Epithelial cell of proximal tubule (primary cell): ENCODE measurements at places on chromosomes 13 and 19. TPM values are rescaled to one million over a fixed set of nuclear protein-coding genes. Genes with fewer than 3 reads are reported as not detected.

DNA sequence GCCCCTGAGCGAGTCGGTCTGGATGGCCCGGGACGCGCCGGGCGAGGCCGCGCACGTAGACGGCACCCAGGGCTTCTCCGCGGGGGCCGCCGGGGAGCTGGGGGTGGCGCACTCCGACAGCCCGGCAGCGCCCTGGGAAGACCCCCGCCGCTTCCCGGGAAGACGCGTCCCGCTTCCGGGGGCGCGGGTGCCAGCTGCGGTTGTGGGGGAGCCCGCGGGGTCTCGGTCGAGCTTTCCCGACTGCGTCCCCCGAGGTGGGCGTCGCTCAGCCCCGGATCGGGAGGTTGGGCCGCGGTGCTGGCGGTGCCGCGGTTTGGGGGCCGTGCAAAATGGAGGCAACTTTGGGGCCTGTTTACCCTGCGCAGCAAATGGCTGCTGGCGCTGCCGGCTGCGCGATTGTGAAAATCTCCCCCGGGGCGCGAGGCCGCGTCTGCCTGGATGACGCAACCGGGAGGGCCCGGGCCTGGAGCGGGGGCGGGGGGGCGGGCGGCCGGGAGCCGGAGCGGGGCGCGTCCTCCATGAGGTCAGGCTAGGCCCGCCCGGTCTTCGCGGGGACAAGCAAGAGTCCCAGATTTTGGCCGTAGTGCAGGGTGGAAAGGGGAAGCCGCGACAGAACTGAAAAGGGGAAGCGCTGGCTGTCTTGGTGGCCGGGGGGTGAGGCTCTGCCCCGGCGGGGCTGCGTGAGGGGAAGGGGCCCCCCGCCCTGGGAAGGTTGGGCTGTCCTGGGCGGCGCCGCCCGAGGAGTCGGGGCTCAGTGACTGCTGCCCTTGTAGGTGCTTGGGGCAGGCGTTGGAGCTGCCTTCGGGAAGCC is 11.3 kb downstream of the PEAK3 start:
- DNase-seq: no peak

DNA sequence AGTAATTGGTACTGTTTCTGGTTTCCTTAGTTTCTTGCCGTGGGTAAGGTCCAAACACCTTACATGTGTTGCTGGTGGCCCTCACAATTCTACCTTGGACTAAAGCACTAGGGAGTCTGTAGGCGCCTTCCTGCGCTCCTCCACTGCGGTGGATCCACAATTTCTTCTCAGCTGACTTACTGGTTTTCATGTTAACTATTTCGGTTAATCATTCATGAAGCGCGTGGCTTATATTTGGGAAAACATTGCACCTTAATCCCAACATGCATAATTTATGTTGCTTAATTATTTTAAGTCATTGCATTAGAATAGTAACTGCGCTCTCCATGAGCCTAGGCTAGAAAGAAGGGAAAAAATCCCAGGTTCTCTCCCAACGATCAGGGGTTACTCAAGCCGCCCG is 37.7 kb downstream of the ARHGEF7 start:
- peak; percentile 50 for DNase-seq

DNA sequence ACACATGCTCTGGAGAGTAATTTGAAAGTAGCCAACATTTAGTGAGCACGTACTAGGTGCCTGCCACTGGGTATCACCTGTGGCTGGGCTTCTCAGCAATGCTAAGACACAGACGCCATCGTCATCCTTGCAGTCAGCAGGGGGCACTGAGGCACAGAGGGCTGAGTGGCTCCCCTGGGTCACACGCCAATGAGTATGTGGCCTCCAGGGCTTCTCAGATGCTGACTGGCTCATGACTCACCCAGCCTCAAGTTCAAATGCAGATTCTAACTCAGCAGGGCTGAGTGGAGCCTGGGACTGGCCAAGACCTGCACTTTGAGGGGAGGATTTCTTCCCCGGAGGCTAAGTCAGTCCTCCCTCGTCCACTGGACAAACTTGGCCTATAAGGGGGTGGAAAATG is 115.1 kb upstream of the CACNA1A start:
- DNase-seq: peak; percentile 68

DNA sequence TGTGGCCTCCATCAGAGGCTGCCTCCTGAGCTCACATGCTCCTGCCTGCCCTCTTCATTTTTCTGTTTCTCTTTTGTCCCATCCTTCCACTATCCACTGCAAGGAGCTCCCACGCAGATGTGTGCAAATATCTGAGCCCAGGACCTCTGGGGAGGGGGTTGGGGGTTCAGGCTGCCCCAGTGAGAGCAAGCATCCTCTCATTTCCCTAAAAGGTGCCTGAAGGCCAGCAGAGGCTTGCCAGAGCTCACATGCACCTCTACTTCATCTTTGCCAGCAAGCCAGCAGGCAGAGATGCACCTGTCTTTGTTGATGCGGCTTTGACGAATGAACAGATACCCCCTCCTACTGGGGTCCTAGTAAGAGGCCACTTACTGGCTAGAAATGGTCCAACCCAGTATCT is 128.8 kb downstream of the FGF9 start:
- DNase-seq: no peak

- peak; percentile 7 for DNase-seq
These were observed 128.4 kb downstream of the DPF1 start for GRCh38 chr19:38095411-38096308.

DNA sequence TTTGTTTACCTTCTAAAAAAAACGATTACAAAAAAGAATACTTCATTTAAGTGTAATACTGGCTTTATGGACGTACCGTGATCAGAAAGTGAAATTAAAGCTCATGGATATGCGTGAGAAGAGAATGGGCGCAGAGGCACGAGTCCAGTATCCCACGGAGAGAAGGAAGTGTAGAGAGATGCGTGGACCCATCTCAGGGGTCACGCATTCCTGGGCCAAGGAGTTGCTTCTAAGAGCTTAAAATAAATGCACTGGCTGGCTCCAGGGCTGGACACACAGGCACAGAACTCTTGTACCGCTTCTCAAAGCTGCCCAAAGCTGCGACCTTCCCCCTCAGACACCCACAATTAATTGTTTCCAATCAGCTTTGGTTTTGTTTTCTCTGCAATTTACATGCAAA is 8.7 kb upstream of the SPC24 start:
- no peak for DNase-seq

DNA sequence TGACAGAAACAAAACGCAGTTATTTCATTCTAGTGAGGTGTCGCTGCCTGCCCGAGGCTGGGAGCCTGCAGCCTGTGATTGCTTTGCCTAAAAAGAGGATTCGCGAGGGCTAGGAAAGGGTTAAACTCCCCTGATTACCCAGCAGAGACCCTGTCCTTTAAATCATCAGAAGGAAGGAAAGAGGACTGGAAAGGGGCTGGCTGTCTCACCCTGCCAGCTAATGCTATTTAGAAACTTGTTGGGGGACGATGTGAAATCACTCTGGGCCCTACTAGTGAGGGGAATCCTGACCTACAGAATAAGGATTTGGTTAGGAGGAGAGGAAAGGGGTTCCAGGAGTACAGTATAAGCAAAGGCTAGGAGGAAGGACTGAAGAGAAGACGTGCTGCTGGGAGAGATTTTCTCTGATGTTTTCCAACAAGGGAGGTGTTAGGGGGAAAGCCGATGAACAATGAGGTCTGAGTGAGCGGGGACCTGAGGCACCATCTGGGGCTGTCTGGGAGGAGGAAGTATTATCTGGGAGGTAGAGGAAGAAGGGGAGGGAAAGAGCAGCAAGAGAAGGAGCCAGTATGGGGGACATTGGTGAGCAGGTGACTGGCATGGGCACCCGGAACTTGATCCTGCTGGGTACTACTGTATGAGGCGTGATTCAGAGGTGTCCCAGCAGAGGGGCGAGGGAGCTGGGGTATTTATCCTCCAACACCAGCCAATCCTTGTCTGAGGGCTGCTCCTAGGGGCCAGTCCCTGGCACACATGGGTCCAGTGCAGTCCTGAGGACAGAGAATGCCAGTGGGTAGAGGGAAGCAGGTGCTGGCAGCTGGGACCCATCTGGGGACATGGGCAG is 55.7 kb upstream of the PTPRS start:
- DNase-seq: no peak

GRCh38 chr13:113914333-113915011 is 50.6 kb upstream of the GAS6 start:
- no peak for DNase-seq

GRCh38 chr13:50421473-50422130 is 406.4 kb downstream of the KCNRG start:
- DNase-seq: no peak

DNA sequence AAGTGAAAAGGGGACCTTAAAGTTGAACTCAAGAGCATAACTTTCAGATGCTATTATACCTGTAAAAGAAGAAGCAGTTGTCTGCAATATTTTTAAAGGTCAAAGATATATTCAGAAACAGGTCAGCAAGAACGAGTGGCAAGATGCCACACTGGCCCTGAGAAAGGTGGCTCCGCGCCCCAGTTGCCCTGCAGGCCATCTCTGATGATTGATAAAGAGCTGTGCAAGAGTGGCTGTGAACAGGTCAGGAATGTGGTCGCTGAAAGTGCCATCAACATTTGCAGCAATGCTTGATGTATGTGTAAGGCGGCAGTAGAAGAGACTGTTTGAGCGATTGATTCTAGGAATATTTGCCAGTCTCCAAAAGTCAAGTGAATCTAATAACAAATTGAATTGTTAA is 664.2 kb upstream of the SLC10A2 start:
- DNase-seq: no peak

DNA sequence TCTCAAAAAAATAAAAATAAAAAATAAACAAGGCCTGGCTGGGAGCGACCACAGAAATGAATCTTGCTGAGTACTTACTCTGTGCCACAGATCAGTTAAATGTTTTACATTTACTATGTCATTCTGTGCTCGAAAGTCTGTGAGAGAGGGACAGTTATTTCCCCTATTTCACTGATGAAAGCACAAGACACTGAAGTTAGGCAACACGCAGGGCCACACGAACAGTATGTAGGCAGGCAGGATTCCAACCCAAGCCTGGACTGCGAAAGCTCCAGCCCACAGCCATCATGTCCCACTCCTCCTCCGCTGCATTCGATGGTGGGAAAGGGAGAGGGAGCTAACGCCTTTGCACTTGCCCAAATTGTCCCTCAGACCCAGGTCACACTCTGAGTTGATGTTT is 34.2 kb downstream of the RUBCNL start:
- DNase-seq: no peak

GRCh38 chr13:21979161-21979806 is 308.4 kb downstream of the FGF9 start:
- DNase-seq: no peak

- DNase-seq: peak; percentile 68
These were observed 9.2 kb upstream of the CLIP3 start for GRCh38 chr19:36041831-36042230.

DNA sequence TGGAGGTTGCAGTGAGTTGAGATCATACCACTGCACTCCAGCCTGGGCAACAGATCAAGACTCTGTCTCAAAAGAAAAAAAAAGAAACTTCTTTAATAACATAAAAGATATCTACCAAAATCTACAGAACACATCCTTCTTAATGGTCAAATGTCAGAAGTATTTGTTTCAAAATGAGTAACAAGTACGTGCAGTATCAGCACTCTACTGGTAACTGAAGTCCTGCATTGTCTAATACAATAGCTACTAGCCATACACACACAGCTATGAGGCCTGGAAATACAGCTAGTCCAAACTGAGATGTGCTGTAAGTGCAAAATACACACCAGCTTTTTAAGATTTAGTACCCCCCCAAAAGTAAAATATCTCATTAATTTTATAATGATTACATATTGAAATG is 88.1 kb downstream of the TSC22D1 start:
- DNase-seq: no peak

GRCh38 chr19:8001995-8002849 is 3.2 kb downstream of the ELAVL1 start:
- no peak for DNase-seq

IGSF23 gene
- 0.12 TPM in 1 of 2 replicates, not detected in the other for total RNA-seq

FCAR gene
- total RNA-seq: not detected in 2 replicates

NXNL1 gene
- not detected in 2 replicates for total RNA-seq

IRGC gene
- total RNA-seq: not detected in 2 replicates

KANK3 gene
- 0.29 and 2.2 TPM in 2 replicates for total RNA-seq

C19orf81 gene
- 9.6 TPM in 1 of 2 replicates, not detected in the other for total RNA-seq

NKPD1 gene
- 0.29 TPM in 1 of 2 replicates, not detected in the other for total RNA-seq

TEKTIP1 gene
- total RNA-seq: not detected in 2 replicates
